ENCODE measurements at places on chromosomes 1 and 21.

- DNase-seq, result no peak
These were observed 188.9 kb upstream of the MAP1LC3C start for GRCh38 chr1:242187816-242188215.

GRCh38 chr1:58487002-58487401 lies 59.5 kb downstream of the OMA1 start:
- DNase-seq, result no peak

DNA sequence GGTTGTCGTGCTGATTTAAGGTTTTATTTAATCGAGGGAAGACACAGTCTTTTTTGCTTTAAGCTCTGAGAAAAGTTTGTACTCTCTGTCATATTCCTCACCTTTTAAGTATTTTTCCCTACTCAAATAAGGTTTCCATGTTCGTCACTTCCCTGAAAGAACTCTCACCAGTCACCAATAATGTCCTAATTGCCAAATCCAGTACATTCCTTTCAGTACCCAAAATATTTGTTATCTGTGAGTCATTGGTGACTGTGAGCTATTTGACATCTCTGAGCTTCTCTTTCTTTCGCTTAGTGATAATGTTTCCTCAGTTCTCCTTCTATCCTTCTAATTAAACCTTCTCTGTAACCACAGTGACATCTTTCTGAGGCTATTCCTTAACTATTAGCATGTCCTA lies 874.2 kb upstream of the ADGRL2 start:
- no peak for DNase-seq

DNA sequence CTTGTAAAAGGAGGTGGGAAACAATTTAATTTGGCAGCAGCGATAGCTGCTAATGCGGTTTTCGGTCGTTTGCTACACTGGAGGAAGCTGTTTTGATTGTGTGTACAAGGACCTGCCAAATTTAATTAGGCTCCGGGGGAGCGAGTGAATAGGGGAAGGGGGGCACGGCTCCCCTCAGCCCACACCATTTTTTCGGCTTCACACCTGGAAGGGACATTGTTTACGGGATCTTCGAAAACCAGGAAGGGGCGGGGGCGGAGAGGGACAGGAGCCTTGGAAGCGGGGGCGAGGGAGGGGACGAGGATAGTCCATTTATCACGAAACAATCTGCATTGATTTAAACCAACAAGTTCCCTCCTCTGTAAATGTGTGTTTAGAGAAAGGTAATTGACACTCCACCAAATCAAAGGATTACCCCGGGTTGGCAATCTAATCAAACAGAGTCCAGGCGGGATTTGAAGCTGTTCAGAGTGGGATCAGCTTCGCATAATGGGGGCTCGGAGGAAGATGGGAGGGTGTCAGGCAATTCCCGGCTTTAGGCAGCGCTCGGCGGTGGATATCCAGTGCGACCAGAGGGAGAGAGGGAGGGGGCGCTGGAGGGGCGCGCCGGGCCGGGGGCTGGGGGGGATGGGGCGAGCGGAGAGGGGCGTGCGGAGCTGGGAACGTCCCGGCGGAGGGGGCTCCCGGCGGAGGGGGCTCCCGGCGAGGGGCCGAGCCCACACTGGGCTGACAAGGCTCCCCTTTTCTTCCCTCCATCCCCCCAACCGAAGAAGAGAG lies 9.8 kb downstream of the PAX7 start:
- no peak for DNase-seq

DNA sequence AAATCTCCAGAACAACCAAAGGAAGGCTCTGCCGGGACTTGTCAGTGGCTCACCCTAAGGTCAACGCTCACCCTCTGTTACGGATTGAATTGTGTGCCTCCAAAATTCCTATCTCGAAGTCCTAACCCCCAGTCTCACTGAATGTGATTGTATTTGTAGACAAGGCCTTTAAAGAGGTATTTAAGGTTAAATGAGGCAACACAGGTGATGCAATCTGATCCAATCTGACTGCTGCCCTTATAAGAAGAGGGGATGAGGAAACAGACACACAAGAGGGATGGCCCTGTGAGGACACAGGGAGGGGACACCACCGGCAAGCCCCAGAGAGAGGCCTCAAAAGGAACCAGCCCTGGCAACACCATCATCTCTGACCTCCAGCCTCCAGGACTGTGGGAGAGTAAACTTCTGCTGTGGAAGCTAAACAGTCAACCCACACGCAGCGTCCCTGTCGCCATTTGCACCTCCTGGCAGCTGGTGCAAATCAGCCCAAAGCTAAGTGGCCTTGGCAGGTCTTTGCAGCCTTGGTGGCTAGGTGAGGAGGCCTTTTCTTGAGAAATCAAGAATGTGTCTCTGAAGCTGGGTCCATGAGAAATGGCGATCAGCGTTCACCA lies 24.2 kb downstream of the UBASH3A start:
- no peak for DNase-seq

DNA sequence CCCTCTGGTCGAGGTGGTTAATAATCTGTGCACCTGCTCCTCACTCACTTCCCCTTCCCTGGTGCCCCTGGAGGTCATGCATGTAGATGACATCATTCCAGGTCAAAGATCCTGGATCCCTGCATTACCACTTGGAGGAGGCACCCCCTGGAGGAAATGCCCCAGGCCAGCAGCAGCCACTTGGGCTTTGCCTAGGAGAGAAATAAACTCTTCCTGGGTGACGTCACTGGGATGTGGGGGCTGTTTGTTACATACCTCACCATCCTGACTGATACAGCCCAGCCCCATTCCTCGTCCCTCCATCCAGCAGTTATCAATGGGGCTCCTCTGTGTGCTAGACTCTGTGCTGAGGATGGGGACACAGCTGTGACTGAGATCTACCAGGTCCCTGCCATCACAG lies 433.6 kb downstream of the PTPRU start:
- DNase-seq, result no peak

DNA sequence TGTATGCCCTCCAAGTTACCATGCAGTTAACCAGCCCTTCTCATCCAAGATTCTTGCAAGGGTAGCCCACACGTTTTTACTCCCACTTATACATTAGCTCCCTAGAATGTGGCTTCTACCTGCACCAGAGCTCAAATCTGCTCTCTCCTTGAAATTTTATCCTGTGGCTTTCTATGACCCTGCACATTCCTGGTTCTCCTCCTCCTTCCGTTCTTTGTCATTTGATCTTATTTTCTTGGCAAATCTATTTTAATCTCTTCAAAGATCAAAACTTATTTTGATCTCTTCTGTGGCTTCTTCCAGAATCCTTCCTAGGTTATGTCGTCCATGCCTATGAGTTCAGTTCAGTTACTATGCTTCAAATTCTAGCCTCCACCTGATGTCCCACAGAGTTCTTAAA lies 115.6 kb upstream of the GUCA2B start:
- no peak for DNase-seq

DNA sequence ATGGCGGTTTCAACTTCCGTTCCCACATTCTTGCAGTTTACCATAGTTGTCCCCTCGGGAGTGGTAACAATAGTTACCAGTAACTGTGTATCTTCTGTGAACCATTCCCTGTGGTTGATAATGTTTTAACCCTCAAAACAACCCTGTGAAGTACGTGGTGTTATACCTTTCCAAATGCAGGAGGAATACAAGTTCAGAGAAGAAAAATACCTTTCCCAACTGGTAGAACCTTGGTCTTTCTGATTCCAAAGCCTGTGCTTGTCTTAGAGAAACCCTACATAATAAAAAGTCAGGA lies 789 bp downstream of the BTF3L4 start:
- no peak for DNase-seq

DNA sequence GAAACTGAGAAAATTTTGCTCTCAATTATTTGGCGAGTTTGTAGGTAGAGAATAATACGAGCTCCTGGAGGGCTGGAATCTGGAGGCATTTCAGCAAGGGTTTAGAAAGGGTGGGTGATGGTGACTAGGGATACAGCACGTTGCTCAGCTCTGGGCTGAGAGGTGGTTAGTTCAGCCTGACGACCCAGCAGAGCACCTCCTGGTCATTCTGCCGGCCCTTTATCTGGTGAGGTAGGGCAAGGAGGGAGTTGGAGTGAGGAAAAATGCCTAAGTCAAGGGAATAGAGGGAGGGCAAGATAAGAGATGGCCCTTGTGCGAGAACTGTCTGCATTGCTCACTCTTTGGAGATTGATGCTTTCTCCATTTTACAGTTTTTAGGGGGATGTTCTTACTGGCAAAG lies 19.1 kb downstream of the GALNT2 start:
- DNase-seq, result no peak

DNA sequence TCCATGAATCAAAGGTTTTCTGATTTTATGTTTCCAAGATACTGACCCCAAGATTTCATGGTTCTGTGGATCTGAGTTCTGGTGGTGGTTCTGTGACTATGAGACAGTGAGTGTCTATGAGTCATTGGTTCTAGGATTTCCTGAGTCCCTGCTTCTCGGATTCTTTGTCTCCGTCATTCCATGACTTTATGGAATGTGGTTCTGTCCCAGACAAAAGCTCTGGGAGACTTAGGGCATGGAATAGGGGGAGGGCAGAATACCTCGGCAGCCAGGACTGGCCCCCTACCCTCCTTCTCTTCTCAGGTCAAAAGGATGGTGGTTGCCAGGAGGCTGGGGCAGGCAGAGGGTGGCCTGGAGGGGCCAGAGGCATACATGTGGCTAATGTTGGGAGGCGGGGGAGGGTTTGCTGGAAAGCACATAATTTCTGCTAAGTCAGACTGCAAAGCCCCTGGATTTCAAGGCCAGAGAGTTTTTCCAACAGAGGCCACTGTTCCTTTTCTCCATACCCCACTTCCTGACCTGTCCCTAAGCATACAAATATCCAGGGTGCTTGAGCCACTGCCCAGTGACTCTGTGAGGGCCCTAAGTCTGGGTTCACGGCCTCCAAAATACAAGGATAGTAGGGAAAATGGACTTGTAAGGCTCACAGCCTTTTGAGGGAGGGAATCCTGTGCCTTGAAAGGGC lies 17.2 kb downstream of the CDCP2 start:
- DNase-seq, result no peak

- DNase-seq, result no peak
These were observed 13.4 kb upstream of the AGPAT3 start for GRCh38 chr21:43851593-43851992.

DNA sequence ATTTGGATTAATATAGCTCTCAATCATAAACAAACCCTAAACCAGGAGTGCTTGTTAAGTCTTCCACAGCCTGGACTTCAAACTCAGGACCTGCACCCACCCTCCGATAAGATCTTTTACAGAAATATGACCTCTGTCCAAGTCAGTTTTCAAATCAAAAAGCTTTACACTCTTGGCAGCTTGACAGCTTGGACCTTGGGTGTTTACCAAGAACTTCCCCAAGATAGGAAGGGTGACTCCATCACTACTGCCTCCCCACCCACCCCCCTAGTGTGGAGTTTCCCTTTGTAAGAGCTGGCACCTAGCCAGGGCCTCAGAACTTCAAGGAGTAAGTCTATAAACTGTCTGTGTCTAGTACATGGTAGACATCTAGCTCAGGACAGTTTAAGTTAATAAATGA lies 9.6 kb downstream of the BCAR3 start:
- DNase-seq, result no peak

- no peak for DNase-seq
These were observed 114.5 kb downstream of the DPYD start for GRCh38 chr1:97806326-97806725.

DNA sequence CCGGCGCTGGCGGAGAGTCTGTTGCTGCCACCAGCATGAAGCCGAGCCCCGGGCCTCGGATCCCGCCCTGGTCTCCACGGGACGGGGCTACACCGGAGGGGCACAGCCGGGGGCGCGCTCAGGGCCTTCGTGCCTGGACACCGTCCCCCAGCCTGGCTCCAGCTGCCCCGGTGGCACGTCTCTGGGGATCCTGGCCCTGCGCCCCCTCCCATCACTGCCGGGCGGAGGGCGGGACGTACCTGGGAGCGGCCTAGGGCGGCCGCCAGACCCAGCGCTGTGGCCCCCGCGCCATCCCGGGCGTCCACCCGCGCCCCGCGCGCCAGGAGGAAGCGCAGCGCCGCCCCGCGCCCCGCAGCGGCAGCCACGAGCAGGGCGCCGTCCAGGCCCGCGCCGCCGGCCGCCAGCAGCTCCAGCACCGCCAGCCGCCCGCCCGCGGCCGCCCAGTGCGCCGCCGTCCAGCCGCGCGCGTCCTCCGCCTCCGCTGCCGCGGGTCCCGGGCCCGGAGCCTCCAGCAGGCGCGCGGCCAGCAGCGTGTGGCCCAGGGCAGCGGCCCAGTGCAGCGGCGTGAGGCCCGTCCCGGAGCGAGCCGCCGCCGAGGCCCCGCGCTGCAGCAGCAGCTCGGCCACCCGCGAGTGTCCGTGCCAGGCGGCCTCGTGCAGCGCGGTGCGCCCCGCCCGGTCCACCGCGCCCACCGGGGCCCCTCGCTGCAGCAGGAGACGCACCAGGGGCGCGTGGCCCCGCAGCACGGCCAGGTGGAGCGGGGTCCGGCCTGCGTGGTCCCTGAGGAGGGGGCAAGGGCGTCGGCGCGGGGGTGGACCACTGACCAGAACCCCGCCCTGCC lies 1.0 kb downstream of the ANKRD65 start:
- DNase-seq, result no peak

DNA sequence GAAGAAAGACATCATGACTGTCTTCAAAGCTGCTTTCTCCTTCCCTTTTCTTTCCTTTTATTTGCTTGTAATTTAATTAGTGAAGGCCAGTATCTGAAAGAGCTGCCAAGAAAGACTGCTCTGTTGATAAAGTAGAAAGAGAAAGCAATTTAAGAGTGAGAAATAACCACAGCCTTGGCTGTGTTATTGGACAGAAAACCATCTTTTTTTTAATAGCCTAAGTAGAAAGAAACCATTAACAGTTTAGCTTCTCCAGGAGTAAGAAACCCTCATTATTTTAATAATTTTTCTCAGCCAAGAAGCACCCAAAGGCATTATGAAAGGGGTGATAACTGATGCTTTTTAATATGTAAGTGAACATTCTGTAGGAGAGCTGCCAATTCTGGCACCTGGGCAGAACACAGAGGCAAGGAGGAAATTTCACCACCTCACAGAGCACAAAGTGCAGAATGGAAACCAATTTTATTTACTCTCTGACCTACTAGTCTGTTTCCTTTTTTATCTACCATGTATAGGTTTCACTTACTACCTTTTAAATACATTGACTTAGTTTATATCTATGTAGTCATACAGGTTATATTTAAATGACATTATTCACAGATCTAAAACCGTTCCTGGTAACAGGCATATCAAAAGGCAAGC lies 703.2 kb downstream of the MRPL39 start:
- no peak for DNase-seq

- DNase-seq, result no peak
These were observed 16.6 kb upstream of the EDEM3 start for GRCh38 chr1:184771190-184771691.

Data from effector memory CD8-positive, alpha-beta T cell (primary cell).